NCI-H446 treated with DMSO at 0.1 percent for 48 hours (cell line): ENCODE measurements at places on chromosomes 5 and 9.

- no peak for DNase-seq
These were observed 30.3 kb downstream of the LMX1B start for GRCh38 chr9:126643945-126644527.

- no peak for DNase-seq
These were observed 117.9 kb downstream of the MTX3 start for GRCh38 chr5:79873187-79873586.

GRCh38 chr9:8027351-8027750 lies 227.8 kb upstream of the DMAC1 start:
- DNase-seq: no peak

DNA sequence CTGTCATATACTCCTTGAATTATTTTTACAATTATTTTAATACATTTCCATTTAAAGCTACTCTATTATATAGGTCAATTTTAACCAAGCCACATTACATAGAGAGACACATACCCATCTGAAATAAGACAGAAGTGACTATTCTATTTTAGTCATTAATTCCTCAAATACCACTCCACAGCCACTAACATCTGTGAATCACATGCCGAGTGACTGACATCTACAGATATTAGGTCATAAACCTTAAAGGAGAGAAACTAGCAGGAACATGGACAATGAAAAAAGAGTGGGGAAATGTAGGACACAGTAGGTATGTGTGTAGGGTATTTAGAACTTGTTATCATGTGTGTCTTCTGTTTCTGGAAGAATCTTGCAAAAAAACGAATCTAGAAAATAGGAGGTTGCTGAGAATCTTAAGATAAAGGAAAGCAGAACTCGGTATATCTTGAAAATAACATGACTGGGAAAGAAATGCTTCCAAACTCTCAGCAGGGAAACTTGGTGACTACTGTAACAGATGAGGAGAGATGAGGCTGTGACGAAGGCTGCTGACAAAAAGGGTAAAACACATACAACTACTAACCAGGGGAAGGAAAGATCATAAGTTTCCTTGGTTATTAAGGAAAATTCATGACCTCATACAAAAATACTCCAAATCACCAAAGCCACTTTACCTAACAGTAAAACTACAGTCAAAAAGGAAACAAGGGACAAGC lies 84.6 kb downstream of the PLPP1 start:
- DNase-seq: no peak

DNA sequence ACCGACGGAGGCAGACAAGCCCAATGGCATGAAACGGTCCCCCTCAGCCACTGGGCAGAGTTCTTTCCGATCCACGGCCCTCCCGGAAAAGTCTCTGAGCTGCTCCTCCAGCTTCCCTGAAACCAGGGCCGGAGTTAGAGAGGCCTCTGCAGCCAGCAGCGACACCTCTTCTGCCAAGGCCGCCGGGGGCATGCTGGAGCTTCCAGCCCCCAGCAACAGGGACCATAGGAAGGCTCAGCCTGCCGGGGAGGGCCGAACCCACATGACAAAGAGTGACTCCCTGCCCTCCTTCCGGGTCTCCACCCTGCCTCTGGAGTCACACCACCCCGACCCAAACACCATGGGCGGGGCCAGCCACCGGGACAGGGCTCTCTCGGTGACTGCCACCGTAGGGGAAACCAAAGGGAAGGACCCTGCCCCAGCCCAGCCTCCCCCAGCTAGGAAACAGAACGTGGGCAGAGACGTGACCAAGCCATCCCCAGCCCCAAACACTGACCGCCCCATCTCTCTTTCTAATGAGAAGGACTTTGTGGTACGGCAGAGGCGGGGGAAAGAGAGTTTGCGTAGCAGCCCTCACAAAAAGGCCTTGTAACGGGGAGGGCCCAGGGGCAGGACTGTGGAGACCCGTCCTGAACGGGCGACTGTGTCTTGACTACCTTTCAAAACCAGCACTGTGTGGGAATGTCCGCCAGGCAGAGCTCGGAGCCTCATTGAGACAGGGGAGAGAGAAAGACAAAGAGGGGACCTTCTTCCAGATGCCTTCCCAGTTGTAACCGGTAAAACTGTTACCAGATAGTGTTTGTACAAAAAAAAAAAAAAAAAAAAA lies 29.9 kb downstream of the CD180 start:
- DNase-seq: no peak

DNA sequence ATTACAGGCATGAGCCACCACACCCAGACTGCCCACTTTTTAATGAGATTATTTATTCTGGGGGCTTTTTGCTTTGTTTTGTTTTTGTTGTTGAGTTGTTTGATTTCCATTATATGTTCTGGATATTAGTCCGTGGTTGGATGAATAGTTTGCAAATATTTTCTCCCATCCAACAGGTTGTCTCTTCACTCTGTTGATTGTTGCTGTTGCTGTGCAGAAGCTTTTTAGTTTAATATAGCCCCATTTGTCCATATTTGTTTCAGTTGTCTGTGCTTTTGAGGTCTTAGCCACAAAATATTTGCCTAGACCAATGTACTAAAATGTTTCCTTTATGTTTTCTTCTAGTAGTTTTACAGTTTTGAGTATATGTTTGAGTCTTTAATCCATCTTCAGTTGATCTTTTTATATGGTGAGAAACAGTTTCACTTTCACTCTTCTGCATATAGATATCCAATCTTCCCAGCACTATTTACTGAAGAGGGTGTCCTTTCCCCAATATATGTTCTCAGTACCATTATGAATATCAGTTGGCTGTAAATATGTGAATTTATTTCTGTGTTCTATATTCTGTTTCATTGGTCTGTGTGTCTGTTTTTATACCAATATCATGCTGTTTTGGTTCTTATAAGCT lies 30.2 kb upstream of the TBCA start:
- no peak for DNase-seq

DNA sequence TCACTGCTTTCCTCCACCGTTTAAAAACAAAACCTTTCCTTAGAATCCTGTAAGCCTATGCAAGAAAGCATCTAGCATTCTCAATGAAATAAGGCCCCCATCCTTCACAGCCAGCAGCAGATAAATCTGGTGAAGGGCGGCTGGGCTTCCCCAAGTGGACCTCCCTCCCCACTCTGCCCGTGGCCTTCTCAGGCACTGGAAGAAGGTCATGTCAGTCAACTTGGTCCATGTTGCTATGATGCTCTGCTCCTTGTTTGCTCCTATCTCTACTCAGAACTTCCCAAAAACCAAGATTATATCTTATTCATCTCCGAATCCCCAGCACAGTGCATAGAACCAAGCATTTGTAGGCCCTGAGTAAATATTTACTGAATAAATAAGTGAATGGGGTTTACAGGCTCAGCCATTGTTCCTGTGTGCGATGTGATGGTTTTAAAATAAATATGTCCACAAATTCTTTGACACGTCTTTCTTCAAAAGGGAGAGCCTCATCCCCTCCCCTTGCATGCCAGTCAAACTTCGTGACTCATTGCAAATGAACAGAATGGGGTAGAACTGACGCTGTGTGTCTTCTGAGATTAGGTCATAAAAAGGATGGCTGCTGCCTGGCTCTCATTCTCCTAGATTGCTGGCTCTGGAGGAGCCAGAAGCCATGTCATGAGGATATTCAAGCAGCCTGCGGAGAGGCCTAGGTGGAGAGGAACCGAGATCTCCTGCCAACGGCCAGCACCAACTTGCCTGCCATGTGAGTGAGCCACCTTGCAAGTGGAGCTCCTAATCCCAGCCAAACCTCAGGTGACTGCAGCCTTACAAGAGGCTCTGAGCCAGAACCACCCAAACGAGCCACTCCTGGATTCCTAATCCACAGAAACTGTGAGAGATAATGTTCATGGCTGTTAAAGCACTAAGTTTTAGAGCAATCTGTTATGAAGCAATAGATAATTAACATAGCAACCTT lies 70.5 kb downstream of the MED27 start:
- DNase-seq: no peak

- peak; percentile 68 for DNase-seq
These were observed 38.3 kb downstream of the RECK start for GRCh38 chr9:36074870-36075532.

DNA sequence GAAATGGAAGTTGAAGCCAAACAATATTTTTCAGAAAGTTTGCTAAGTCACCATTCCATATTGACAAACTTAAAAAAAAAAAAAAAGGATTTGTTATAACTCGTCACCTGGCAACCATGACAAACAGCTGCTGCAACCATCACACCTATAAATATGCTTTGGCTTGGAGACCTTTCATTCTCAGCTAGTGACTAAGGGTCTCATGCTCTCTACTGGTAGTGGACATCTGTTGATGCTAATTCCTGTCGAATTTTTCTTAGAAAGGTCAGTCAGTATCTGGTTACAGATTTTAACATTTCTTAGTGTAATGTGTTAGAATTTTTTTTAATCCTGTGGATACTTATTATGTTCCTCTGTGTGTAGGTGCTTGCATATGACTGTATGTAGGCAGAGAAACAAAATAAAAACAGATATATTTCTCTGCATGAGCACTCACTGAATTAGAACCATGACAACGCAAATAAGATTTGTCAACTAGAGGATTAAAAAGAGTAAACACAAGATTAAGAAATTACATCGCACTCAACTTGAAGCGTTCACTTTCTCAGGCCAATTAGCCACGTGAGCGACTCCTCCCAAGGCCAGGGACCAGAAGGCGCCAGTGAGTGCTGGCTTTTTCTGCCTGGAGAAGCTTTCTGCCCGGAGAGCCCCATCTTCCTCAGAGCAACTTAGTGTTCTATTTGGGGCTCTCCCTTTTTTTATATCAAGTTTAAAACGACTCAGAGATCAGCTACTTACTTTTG lies 27.0 kb upstream of the ZNF622 start:
- no peak for DNase-seq

GRCh38 chr9:89795538-89796195 lies 190.9 kb downstream of the GADD45G start:
- no peak for DNase-seq

DNA sequence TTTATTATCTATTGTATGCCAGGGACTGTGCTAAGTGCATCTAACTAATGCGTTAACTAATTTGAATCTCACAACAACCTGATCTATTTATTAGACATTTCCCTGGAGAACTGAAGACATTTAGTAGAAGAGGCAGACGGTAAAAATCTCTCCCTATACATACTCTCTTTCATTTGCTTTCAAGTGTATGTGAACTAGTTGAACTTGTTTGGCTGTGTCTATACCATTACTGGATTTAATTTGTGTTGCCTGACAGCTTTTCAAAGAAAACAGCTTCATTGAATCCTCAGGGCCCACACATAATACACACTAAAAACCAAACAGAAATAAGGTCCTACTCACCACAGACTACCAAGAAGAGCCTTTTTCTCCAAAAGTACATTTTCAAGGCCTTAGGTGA lies 133.6 kb upstream of the NR3C1 start:
- no peak for DNase-seq

- no peak for DNase-seq
These were observed 124.0 kb upstream of the TAF11L2 start for GRCh38 chr5:17373814-17374556.

DNA sequence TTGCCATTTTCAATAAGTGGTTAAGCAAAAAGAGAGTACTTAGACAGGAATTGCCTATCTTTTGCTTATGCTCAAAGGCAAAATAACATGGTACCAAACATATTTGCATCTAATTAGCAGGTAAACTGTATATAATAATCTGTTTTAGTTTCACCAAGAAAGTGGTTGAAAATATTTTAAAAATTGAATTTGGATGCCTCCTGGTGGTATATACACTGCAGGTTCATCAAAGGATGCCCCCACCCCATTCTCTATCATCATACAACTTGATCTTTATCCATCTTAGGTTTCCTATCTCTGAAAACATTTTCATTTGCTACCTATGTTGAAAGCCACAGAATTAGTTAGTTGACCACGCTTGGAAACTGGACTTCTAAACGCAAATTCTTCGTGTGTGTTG lies 47.0 kb upstream of the MROH2B start:
- DNase-seq: no peak

GRCh38 chr9:134662143-134662876 lies 20.7 kb downstream of the COL5A1 start:
- DNase-seq: no peak

DNA sequence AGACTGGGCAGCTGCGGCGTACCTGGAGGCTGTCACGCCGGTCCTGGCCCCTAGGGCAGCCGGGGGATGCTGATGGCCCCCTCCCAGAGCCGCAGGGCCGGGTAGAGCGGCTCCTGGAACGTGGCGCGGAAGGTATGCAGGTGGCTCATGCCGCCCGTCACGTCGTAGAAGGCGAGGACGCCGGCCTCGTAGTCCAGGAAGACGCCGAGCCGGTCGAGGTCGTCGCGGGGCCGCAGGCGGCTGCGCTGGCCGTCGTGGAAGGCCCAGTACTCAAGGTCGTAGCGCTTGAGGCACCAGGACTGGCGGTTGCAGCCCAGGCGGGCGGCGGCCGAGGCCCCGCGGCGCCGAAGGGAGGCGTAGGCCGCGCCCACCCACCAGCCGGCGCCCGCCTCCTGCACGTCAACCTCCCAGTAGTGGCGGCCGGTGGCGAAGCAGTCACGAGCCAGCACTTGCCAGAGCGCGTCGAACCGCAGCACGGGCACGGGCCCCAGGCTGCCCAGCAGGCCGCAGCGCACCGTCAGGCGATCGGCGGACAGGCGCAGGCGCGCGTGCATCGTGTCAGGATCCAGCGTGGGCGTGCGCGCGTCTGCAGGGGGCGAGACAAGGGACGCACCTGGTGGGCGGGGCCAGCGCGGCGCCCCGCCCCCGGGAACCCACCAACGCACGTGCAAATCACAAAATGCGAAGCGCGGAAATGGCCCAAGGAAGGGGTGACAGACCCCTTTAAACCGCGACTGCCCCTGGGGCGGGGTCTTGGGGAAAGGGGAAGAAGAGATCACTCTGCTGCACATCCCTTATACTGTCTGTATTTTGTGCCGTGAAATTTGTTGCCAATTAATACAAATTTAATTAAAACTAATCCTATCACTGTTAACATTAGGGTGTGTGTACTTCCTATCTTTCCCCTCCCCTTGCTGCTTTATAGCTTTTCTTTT lies 31.2 kb downstream of the NANS start:
- DNase-seq: no peak

GRCh38 chr5:149007174-149007573 lies 55.7 kb downstream of the SH3TC2 start:
- DNase-seq: no peak

- DNase-seq: no peak
These were observed 577 bp downstream of the RNF145 start for GRCh38 chr5:159208514-159209437.

DNA sequence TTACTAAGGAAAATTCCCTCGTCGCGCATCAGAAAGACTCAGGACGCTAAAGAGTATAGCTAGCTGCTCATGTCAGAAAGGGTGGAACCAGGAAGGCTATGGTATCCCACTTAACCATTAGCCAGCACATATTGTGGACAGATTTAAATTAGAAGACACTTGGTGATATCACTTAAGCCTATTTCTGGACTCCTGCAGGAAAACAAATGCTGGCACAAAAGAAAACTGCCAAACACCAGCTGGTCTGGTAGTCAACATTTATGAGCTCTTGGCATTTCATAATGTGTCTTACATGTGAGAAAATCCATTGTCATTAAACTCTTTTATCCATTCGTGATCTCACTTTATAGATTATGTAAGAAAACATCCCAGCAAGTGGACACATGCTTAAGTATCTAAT lies 377.4 kb downstream of the PTPRD start:
- peak; percentile 90 for DNase-seq

DNA sequence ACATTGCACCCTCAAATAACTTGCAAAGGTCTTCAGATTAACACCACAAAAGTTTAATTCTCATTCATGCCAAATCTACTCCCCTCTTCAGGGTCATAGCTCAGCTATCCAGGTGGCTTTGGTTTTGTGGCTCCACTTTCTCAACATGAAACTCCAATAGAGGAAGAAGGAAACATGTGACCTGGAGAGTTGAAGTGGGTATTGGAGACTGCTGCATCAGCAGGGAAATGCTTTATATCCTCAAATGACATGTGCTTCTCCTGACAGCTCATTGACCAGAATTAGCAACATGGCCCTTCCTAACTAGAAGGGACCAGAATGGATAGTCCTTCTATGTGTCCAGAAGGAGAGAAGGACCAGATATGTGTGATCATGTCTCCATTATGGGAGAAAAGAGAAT lies 73.6 kb downstream of the TLR4 start:
- no peak for DNase-seq
